ENCODE measurements at places on chromosomes 13 and 19.

DNA sequence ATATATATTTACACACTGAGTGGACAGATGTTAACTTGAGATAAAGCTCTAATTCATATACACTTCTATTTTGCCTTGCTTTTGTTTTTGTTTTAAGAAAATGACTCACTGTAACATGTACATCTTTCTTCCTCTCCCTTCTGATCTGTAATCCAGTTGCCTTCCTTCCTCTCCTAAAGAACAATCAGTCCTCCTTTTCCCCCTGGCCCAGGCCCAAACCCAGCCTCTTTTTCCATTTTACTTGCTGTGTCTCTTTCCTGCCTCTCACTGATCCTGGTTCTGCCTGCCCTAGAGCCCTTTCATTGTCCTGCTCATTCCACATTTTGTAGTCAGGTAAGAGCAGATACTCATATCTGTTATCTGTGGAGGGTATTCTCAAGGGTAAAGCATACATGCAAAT is 50.8 kb downstream of the ZAR1L start:
- peak; percentile 82 for DNase-seq

- no peak for DNase-seq
Observed at GRCh38 chr19:718251-718951, 9.7 kb downstream of the PALM start.

DNA sequence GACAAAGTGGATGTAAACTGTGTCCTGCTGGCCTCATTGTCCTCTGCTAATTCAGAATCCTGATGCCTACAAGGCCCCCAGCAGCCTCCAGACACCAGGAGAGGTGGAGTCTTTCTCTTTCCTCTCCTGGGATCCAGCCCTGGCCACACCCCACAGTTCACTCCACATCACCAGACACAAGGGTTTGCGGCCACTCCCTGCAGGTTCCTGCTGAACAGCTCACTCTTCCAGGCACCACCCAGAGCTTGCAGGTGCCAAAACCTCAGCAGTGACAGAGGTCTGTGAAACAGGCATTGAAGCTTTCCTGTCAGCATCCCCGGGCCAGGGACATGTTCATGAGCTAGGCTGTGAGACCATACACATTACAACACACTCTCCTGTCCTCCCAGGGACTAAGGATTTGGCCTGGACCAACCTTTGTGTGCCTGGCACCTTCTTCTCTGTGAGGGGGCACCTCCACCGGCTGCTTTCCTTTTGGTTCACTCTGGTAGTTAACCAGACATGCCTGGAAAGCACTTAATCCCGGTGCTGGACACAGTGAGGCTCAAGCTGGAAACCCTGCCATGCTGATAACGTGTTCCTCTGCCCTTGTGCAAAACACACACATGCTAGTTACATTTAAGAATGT is 11.1 kb upstream of the ATP12A start:
- DNase-seq, result no peak

DNA sequence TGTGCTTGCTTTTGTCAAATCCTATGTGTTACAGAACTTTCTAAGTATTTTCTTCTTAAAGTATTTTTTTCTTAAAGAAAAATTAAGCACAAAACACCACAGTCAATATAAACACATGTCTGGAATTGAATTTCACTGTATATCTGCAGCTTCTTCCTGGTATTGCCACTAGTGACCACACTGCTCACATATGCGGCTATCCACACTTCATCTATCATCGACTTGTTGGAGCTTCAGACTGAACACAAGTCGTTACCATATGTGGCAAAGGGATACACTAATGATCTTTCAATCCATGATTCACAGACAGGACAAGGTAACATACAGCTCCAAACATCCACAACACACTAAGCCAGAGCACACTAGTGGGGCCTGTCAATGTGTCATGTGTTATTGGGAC is 498.4 kb upstream of the ARGLU1 start:
- no peak for DNase-seq

DNA sequence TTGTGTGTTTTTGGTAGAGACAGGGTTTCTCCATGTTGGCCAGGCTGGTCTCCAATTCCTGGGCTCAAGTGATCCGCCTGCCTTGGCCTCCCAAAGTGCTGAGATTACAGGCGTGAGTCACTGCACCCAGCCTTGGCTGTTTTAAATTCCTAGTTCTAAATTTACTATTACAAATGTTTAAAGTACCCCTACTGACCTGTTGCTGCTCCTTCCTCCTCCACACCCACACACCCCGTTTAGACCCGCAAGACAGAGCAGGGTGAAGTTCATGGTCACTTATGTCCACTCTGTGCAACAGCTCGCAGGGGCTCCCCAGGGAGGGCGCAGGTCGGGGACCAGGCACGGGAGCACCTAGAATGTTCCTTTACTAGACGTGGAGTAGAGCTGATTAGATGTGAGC is 28.7 kb downstream of the TMEM161A start:
- no peak for DNase-seq

DNA sequence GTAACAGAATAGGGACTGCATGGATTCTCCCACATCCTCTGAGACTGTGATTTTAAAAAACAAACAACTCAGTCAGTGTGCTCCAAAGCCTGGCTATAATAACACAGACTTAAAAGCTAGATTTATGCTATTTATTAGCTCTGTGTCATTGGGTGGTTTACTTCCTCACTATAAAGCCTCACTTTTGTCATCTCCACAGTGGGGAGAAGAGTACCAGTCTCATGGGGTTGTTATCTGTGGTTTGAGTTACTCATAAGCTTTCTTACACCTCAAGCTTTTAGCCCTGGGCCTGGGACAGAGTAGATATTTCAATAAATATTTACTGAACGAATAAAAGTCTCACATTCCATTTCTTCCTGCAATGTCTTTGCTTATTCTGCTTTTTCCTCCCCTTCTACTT is 5.3 kb downstream of the RNASEH2B start:
- no peak for DNase-seq

GRCh38 chr13:107834717-107835116 is 380.6 kb downstream of the LIG4 start:
- peak; percentile 22 for DNase-seq

- DNase-seq, result no peak
Observed at GRCh38 chr19:51440846-51441409, 17.3 kb downstream of the SIGLEC8 start.

- DNase-seq, result peak; percentile 80
Observed at GRCh38 chr13:30371649-30372265, 50.5 kb upstream of the UBE2L5 start.

- DNase-seq, result no peak
Observed at GRCh38 chr19:58007285-58007684, 4.7 kb upstream of the ZNF606 start.

- no peak for DNase-seq
Observed at GRCh38 chr19:32676186-32676894, 692 bp downstream of the RGS9BP start.

DNA sequence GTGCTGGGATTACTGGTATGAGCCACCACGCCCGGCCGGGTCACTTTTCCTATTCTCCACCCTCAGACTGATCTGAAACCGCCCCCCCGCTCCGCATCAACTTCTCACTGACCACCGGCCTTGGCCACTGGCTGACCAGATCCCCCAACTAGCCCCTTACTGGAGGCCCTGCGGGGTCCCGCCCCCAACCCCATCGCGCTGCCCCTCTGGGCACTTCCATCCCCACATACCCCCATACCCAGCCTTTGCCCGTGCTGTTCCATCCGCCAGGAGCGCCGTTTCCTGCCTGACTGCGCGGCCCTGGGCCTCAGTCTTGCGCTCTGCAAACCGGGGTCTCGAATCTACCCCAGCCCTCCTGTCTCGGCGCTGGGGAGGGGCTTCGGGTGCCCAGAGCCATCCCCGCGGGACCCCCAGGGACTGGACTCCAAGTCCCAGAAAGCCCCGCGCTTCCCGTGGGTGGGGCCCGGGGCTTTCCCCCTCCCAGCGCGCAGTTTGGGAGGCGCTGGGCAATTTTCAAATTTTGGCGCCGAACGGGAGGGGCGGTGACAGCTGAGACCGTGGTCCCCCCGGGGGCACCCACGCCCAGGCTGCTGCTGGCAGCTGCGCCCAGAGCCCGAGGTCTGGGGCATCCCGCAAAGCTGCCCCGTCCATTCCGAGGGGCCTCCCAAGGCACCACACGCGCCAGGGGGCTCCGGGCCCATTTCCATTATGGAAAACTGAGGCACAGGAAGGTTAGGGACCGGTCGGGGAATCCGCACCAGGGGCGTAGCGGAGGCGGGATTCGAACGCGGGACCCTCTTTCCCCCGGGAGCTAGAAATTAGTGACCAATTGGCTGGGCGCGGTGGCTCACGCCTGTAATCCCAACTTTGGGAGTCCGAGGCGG is 5.2 kb upstream of the LMNB2 start:
- DNase-seq, result no peak

- no peak for DNase-seq
Observed at GRCh38 chr13:28282451-28282850, 144.1 kb downstream of the PAN3 start.

DNA sequence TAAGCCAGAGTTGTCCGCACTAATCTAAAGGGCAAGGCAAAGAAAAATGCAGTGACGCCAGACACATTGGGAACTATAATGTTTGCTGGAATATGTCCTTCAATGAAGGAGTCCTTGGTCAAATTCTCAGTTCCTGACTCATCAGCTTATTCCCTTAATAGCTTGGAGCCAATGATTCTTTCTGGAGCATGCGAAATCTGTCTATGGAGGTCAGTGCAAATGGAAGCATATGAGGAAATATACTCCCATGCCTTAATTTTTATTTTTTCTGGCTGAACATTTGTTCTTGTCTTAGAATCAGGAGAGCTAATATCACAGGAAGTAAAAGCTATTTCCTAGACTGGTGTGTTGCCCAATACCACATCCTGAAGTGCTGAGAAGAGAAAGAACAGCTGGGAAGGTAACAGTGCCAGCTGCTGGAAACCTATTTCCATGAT is 289.8 kb upstream of the SPRY2 start:
- DNase-seq, result peak; percentile 7

- no peak for DNase-seq
Observed at GRCh38 chr13:109273326-109273751, 513.0 kb downstream of the IRS2 start.

DNA sequence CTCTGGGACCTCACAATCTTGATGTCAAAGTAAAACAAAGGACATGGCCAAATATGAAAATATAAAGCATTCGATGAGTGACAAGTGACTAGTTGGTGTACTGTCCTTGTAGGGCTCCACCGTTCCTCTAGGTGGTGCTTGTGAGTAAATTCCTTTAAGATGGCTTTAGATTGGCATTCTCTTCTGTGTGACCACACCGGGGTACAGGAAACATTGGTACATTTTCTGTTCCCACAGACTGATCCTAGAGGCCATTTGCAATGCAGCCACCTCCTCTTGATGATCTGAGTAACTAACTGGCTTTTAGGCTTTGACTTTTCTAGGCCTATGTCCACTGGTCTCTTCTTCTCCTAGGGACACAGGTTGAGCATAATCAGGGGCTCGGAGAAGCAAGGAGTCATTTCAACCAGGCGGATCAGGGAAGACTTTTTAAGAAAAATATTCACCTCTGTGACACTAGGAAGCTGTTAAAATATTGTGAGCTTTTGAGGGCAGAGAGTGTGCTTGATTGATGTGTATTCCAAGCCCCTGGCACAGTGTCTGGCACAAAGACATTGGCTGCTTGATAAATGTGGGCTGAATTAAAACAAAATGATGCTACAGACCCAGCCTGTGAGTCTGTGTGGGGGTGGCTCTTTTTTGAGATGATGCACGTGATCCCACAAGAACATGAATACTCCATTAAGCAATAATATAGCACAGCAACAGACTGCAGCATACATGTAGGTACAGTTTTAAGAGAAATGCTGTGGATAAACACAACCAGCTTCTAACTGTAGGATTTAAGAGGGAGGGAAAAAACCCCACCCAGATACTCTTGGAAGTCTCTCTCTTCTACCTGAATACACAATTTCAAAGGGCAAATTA is 21.0 kb downstream of the EPSTI1 start:
- DNase-seq, result peak; percentile 36

DNA sequence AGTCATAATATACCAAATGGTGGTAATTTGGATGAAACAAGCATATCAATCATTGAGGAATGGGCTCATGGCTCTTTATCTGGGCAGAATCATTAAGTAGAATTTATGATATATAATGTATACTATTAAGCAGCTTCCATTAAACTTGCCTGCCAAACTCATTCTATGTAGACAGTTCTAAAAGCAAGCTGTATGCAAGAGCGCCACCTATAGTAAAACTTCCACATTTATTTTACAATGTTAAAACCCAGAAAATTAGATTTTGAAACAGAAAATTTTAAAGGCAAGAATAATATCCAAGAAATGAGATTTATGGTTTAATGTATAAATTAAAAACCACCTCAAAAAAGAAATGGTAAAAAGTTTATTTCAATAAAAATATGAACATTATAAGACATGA is 161.5 kb downstream of the MZT1 start:
- DNase-seq, result peak; percentile 40

GRCh38 chr13:114121496-114122126 is 10.8 kb downstream of the RASA3 start:
- DNase-seq, result no peak

GRCh38 chr19:19280561-19280960 is 7.5 kb upstream of the TM6SF2 start:
- no peak for DNase-seq

DNA sequence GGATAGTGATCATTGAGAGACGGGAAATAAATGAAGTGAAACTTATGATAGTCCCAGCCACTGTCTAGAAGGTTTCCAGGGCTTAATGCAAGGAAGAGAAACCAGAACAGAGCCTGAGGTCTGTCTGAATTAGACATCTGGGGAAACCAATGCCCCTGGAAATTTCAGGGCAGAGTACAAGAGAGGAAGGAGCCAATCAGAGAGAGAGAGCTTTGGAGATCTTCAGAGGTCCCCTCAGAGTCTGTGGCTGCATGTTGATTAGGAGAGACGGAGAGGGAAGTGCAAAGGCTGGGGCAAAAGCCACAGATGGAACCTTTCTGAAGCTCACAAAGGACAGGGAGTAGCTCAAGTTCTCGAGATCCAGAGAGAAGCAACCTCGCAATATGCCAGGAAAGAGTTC is 378.0 kb downstream of the DNAJC15 start:
- DNase-seq, result no peak

DNA sequence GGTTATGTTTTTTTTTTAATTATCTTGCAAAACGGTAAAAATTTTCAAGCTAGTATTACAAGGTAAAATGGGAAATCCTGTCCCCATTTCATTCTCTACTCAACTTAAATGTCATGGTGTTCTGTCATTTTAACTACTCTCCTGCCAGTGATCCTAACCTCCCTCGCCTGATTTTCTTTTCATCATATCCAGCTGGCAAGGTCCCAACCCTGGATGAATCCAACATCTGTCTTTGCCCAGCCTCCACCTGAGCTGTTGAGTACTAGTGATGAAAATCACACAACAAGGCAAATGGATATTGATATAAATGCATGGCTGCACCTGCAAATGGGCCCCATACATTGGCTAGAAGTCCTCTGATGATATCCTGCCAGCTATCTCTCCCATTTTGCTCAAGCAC is 6.9 kb upstream of the CDK8 start:
- DNase-seq, result no peak

All from kidney capillary endothelial cell (primary cell).